ENCODE measurements at places on chromosomes 12 and 14.

- DNase-seq: no peak
Observed at GRCh38 chr12:50555471-50555885, 50.7 kb downstream of the DIP2B start.

- DNase-seq: no peak
Observed at GRCh38 chr14:99028041-99028440, 244.0 kb downstream of the BCL11B start.

- DNase-seq: no peak
Observed at GRCh38 chr12:14283489-14284144, 81.9 kb upstream of the ATF7IP start.

GRCh38 chr12:77553976-77554619 is 276.6 kb upstream of the NAV3 start:
- no peak for DNase-seq

DNA sequence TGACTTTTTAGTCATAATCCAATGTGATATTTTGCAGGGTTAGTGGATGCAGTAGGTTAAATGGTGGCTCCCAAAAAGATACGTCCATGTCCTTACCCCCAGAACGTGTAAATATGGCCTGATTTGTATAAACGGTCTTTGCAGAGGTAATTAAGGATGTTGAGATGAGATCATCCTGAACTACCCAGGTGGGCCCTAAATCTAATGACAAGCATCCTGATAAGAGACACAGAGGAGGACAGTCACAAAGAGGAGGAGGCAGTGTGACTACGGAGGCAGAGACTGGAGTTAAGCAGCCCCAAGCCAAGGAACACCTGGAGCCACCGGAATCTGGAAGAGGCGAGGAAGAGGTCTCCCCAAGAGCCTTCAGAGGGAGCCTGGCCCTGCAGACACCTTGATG is 293.4 kb downstream of the ZFP36L1 start:
- no peak for DNase-seq

DNA sequence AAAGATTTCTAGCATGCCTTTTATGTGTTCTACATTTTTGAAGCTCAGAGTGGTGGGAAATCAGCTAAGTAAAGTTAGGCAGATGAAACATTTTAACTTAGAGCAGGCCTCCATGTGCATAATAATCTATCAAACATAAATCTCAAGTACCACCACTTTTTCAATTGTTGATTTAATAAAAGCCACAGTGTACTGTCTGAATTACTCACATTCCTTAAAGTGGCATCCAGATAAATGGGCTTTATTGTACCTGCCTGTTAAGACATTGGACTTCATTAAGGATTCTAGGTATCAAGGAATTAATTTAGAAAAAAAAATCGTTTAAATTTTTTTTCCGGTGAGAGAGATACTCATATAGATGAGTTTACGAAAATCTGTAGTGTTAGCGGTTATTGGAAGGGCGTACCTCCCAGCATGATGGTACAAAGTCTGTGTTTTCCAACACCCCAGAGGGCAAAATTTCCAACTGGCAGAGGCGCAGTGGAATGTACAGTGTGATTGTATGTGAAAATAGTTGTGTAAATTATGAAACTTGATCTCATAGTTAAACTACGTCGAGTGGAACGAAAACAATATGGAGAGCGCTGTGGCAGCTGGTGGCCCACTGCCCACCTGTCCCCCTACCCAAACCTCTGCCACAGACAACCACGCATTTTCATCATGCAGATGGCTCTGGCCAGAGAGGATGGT is 25.0 kb downstream of the ELK3 start:
- DNase-seq: no peak

- DNase-seq: no peak
Observed at GRCh38 chr12:83388551-83388950, 701.8 kb downstream of the TMTC2 start.

GRCh38 chr12:55845361-55845760 is 2.6 kb upstream of the MMP19 start:
- DNase-seq: no peak

- DNase-seq: no peak
Observed at GRCh38 chr12:40697566-40698259, 5.5 kb downstream of the CNTN1 start.

- DNase-seq: no peak
Observed at GRCh38 chr12:15558915-15559528, 230.2 kb downstream of the EPS8 start.

- DNase-seq: no peak
Observed at GRCh38 chr12:115102450-115102849, 418.5 kb upstream of the TBX3 start.

- DNase-seq: no peak
Observed at GRCh38 chr14:38870296-38870836, 232.7 kb downstream of the SEC23A start.

- no peak for DNase-seq
Observed at GRCh38 chr14:54919330-54919729, 16.7 kb upstream of the GCH1 start.

DNA sequence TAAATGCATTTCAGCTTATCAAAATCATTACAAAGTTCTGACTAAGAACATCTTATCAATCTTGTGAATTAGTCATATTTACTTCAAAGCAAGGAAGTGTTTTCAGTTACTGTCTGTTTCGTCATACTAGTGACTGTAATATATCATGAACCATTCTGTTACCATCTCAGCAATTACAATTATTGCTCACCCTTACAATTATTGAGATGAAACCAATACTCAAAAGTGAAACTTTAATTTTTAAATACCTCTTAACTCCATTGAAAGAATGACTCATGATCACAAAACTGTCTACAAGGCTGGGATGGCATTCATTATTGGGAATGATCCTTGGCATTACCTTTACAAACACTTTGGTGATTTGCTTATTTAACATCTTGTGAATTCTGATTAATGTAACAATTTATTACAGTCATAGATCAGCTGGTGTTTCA is 90.3 kb downstream of the RPS6KA5 start:
- DNase-seq: no peak

DNA sequence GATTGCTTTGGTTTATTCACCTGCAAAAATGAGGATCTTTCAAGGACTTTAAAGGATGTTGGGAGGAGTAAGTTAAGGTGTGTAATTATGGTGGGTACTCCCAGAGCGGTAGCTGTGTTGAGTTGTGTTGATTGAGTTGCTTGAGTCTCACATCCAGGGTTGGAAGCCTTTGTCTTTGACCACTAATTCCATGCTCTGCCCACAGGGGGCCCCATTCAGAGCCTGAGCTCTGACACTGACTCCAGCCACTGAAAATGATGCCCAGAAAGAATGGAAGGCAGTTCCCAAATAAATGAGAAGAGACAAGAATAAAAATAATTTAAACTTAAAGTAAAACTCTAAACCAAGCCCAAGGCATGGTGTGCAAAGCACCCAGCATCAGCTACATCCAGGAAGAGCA is 237.4 kb upstream of the PWP1 start:
- no peak for DNase-seq

- DNase-seq: no peak
Observed at GRCh38 chr12:50477241-50477832, 27.4 kb upstream of the DIP2B start.

DNA sequence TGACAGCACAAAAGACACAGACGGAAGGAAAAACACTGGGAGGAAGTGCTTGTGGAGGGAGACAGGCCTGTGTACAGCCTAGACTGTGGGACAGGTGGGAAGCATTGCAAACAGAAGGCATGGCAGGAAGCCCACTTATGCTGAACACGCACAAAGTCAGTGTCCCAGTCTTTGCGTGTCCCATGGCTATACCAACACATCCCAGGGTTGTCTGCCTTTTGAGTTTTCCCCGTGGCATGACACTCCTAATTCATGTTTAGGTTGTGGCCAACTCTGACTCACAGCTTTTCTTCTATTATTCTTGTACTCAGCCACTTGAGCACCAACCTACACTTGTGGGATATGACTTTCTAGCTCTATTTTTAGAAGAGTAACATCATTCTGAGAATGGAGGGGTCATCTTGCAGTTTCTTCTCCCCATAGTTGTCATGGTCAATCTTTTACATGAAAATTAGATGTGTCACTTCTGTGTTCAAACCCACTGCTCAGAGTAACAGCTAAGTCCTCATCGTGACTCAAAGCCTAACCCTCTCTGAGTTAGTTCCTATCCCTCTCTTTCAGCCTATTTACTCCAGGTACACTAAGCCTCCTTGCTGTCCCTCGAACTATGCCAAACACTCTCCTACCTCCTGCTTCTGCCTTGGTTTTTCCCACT is 27.5 kb upstream of the JPH4 start:
- DNase-seq: no peak

- DNase-seq: no peak
Observed at GRCh38 chr12:108849660-108850059, 7.7 kb downstream of the SSH1 start.

DNA sequence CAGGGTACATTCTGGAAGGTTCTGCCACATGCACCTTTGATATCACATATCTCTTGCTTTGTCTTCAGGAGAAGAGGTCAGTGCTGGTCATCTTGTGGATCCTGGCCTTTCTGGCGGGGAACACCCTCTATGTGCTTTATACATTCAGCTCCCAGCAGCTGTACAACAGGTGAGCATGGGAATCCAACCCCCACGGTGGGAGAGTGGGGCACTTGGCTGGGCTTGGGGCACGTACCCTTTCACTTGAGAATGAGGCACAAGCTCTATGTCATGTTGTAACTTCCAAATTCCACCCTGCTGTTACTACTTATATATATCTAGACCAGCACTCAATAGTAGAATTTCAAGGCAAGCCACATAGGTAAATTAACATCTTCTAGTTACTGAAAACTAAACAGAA is 28.6 kb downstream of the RNFT2 start:
- DNase-seq: no peak

DNA sequence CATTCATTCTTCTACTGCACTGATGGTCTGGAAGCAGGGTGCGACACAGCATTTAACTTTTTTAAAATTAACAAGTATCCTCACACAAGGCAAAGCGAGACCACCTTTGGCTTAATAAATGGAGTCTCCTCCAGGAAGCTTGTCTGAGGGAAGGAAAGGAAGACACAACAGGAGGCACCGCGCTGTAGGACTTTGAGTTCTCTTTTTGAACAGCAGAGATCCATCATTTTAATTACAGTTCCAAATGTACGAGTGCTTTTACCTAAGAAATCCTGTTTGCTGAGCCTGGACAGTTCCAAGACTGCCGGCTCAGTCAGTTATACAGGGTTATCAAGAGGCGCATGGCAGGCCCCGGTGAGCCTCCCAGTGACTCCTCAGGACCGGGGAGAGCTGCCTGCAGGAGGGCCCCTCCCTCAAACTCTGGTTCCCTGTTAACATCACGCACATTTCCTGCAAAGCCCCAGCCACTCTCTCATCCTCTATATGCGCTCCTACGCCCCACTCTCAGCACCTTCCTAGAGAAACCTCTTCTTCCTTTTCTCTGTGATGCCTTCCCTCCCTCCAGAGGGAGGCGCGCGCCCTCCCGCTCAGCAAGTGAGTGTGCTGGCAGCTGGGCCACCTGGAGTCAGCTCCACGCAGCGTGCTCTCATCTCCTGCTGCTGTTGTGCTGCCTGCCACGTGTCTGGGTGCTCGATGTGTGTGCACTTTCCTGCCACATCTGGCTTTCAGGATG is 46.1 kb downstream of the STX2 start:
- DNase-seq: no peak
